COR-L47 (cell line): ENCODE measurements at places on chromosomes 12 and 14.

- no peak for DNase-seq
Observed at GRCh38 chr12:57133013-57133569, 4.8 kb downstream of the LRP1 start.

GRCh38 chr12:11704089-11704488 lies 54.6 kb downstream of the ETV6 start:
- DNase-seq = no peak

- DNase-seq = no peak
Observed at GRCh38 chr12:29207120-29207519, 58.0 kb downstream of the FAR2 start.

DNA sequence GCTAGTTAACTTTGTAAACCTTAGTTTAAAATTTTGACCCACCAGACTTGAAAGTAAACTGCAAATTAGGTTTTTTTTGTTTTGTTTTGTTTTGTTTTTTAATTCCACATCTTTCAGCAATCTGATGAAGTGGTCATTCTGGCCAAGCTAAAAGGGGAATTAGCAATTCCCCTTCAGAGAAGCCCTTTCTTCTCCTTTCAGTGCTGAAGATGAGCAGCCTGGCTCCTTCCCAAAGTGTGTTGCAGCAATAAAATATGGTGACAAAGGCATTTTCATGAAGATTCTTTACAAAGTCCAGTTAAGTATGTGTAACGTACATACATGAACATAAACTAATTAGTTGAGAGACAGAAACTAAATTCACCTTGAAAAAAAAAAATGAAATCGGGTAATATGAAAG lies 380.1 kb downstream of the NOVA1 start:
- no peak for DNase-seq

GRCh38 chr12:12872139-12872933 lies 19.0 kb upstream of the GPRC5A start:
- DNase-seq = no peak

DNA sequence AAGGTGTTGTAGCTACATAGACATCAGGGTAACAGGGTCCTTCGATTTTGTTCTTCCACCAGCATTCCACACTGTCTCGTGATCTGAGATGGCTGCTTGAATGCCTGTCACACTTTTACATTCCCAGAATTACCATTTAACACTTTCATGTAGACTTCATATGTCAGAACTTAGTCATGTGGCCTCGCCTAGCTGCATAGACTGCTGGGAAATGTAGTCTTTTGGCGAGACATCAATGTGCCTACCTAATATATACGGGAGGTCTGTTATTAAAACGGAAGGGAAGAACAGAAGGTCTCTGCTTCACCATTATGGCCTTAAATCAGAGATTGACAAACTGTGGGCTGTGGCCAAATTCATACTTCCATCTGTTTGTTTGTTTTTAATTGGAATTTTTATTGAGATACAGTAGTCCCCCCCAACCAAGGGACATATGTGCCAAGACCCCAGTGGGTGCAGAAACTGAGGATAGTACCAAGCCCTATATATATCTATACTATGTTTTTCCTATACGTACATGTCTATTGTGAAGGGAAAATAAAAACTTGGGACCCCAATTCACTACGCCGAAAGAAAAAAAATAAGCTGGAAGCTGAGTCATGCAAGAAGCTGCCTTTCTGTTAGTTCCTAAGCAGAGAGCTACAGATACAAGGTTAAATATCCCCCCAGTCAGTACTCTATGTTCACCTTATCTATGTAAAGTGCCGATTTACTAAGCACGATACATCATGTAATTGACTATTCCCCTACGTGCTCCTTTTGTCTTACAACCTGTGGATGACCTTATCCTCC lies 11.3 kb upstream of the HRK start:
- DNase-seq = no peak
